Posterior cingulate gyrus (tissue), 11 donors: ENCODE measurements at places on chromosomes 6 and 20.

GRCh38 chr6:118810420-118811027, 83.4 kb upstream of the ASF1A start:
- DNase-seq = no peak

DNA sequence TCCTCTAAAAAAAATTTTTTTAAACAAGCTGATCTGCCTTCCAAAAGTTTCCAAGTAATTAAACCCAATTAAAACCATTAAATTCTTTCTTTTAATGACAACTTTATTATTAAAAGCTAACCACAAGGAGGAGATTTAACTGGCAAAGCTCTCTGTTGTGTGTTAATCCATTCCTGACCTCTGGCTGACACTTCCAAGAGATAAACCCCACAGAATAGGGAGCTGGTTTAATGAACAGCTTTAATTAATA, 230.8 kb downstream of the EYA2 start:
- no peak for DNase-seq

DNA sequence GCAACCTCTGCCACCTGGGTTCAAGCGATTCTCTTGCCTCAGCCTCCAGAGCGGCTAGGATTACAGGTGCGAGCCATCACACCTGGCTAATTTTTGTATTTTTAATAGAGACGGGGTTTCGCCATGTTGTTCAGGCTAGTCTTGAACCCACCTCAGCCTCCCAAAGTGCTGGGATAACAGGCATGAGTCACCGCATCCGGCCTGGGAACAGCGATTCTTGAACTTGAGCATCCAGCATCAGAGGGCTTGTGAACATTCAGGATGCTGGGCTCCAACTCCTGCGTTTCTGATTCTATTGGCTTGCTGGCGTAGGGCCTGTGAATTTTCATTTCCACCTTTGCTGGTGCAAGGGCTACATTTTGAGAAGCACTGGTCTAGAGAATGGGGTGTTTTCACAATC, 24.5 kb upstream of the PIM1 start:
- DNase-seq = no peak

GRCh38 chr20:48156521-48156920, 371.2 kb upstream of the SULF2 start:
- DNase-seq = no peak

- no peak for DNase-seq
These were observed 203.2 kb upstream of the SGK1 start for GRCh38 chr6:134521116-134521501.
